Right lung (tissue), 10 donors: ENCODE measurements at places on chromosomes 7 and 10. TPM values are rescaled to one million over a fixed set of nuclear protein-coding genes. Genes with fewer than 3 reads are reported as not detected.

DNA sequence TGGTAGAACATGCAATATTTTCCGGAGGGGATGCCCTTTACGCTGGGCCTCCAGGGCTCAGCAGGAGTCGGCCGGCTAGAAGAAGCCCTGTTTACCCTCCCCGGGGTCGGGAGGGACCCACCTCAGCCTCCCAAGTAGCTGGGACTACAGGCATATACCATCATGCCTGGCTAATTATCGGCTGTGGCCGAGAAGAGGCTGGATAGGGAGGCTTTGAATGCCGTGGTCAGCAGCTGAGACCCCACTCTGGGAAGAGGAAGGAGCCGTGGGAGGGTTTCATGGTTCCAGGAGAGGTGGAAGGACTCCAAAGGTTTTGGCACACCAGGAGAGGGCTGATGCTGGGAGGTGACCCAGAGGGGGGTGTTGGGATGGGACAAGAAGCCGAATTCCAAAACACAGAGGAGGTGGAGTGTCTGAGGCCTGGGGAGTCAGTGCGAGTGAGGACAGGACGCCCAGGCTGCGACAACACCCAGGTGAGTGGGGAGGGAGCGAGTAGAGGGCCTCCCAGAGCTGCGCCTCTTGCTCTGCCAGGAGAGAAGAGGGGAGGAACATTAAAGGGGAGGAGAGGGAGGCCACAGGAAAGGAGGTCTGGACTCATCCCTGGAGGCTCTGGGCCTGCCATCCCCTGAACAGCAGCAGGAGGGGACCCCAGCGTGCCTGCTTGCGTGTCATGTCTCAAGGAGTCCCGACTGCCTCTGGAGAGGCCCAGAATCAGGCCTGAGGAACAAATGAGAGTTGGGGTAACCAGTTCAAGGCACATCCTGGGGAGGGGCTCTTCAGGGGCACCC, 19.6 kb downstream of the GRID2IP start:
- DNase-seq = no peak

DNA sequence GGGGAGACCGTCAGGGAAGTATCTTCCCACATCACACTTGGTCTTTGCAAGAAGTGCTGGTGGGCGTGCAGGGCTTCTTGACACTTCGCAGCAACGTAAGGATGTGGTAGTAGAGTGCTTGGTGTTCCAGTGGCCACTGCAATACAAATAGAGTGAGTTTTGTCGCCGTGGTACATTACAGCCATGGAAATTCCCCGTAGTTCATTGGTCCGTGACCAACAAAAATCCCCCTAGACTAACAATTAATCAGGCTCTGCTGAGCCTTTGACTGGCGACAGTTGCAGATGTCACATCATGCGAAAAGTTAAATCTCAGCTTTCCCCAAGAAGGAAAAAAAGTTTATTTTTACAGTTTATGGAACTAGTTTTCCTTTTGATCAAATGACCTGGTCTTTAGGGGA, 134.7 kb downstream of the MGMT start:
- no peak for DNase-seq

GRCh38 chr7:51017576-51018535, 235.2 kb upstream of the GRB10 start:
- DNase-seq = no peak

- no peak for DNase-seq
Observed at GRCh38 chr7:132919771-132920170, 162.1 kb downstream of the CHCHD3 start.

ITGA8 gene
- polyA plus RNA-seq = 42.0 TPM

AIMP2 gene
- polyA plus RNA-seq = 17.0 TPM

CRYGN gene
- 0.58 TPM for polyA plus RNA-seq
